ENCODE measurements at places on chromosomes 7 and 10. TPM values are rescaled to one million over a fixed set of nuclear protein-coding genes. Genes with fewer than 3 reads are reported as not detected.

Gene METTL27
- polyA plus RNA-seq: 7.6 TPM

Gene CARD11
- 4.8 TPM for polyA plus RNA-seq

Gene IGFBP1
- polyA plus RNA-seq: 0.12 TPM

Gene SCART1
- polyA plus RNA-seq: 2.3 TPM

All from large intestine (tissue), 12 donors.